ENCODE measurements at places on chromosomes 2 and 18. TPM values are rescaled to one million over a fixed set of nuclear protein-coding genes. Genes with fewer than 3 reads are reported as not detected.

DNA sequence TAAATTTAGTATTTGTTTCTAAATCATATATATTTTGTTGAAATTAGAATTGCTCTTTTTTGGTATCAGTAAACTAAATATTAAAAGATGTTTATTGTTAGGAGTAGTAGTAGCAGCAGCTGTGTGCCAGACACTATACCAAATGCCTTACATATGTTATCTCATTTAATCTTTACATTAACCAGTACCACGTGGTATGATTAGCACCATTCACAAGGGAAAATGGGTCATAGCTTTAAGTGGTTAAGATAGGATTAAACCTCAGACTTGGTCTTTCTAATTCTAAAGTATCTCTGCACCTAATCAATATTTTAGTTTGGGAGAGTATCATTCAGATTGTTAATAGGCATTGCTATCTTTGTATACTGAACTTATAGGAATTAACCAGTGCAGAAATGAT is 29.0 kb downstream of the PSMD14 start:
- no peak for DNase-seq

DNA sequence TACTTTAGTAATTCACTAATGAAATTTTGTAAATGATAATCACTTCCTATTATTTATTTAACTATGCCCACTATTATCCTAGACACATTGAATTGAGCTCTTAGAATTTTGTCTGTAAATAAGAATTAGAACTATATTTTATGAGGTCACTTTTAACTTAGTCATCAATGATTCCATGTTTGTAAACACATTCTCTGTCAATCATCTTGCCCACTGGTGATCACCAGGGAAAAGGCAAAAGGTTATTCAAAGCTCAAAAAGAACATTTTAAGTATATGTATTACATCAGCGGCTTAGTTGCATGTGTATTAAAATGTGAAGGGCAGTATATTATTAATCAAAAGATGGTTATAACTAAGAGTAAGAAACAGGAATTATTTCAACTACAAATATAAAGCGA is 25.2 kb downstream of the SCN9A start:
- no peak for DNase-seq

- DNase-seq, result no peak
These were observed 31.5 kb upstream of the KLHL14 start for GRCh38 chr18:32804134-32804888.

DNA sequence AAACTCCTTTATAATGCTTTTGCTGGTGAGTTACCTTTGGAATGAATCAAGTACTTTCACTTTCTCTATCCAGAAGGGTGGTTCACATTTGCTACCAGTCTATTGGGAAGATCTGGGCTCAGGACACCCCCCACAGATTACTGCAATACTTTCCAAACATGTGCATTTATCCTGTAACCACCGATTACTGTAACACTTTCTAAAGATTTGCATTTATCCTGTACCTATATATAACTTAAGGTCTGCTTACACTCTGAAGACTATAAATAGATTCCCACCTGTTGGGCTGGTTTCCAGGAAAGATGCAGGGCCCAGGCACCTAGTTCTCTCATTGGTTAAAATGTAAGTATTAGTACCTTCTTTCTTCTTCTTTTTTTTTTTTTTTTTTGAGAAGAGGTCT is 113.0 kb upstream of the NEDD4L start:
- no peak for DNase-seq

- DNase-seq, result no peak
These were observed 34.2 kb upstream of the PTPRM start for GRCh38 chr18:7532942-7533341.

GRCh38 chr2:176099159-176099727 is 352 bp upstream of the HOXD12 start:
- DNase-seq, result no peak

- no peak for DNase-seq
These were observed 38.3 kb downstream of the TMEM17 start for GRCh38 chr2:62467475-62468321.

DNA sequence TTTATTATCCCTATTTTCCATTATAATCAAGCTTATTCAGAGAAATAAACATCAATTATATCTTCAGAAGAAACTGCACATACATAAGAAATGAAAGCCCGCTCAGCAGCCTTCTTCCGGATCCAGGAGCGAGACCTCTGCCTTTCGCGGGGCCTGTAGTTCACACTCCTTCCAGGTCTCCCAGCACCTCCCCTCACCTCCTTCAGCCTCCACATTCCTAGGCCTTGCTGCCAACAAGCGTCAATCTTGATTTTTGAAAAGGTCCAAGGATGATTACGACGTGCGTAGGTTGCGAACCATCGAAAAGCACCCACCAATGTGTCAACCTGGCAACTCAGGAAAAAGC is 355 bp upstream of the KIDINS220 start:
- no peak for DNase-seq

GRCh38 chr18:59959073-59959472 is 59.3 kb downstream of the PMAIP1 start:
- DNase-seq, result no peak

Gene RNU2-63P
- polyA plus RNA-seq, result 1.7 TPM

Gene BBS5
- polyA plus RNA-seq, result 15.3 TPM

Gene AMER3
- polyA plus RNA-seq, result 0.13 TPM
